ENCODE measurements at places on chromosomes 16 and 17.

GRCh38 chr17:42249681-42250446 is 26.3 kb downstream of the STAT5B start:
- DNase-seq = no peak

- DNase-seq = no peak
Measured at GRCh38 chr17:61144617-61145564, 254.8 kb upstream of the TBX2 start.

- no peak for DNase-seq
Measured at GRCh38 chr17:2784864-2785263, 11.4 kb upstream of the RAP1GAP2 start.

DNA sequence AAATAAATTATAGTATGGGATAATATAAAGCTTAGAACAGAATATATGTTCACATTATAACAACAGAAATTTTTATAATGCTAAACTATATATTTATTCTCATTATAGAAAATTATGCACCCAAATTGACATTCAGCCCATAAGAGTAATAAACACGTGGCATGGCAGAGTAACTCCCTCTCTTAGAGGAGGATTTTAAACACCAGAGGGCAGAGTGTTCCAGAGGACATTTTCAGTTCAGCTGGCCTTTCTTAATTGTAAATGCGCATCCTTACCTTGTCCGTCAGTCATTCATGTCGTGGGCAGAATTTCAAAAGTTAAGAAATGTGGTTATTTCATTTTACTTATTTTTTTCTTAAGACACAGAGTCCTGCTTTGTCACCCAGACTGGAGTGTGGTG is 147.1 kb downstream of the TANC2 start:
- no peak for DNase-seq

- DNase-seq = no peak
Measured at GRCh38 chr17:48497103-48497502, 33.7 kb downstream of the HOXB1 start.

GRCh38 chr16:57822856-57823255 is 20.6 kb upstream of the KIFC3 start:
- no peak for DNase-seq

GRCh38 chr17:61878984-61879612 is 15.8 kb upstream of the BRIP1 start:
- no peak for DNase-seq

DNA sequence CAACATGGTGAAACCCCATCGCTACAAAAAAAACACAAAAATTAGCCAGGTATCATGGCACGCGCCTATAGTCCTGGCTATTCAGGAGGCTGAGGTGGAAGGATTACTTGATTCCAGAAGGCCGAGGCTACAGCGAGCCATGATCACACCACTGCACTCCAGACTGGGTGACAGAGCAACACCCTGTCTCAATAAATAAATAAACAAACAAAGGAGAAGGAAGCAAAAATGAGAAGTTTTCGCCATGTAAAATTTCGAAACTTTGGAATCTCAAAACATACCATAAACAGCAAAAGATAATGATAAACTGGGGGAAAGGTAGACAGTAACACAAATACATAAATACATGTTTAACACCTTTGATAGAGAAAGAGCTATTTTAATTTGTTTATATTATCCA is 130.9 kb downstream of the ZFHX3 start:
- no peak for DNase-seq

DNA sequence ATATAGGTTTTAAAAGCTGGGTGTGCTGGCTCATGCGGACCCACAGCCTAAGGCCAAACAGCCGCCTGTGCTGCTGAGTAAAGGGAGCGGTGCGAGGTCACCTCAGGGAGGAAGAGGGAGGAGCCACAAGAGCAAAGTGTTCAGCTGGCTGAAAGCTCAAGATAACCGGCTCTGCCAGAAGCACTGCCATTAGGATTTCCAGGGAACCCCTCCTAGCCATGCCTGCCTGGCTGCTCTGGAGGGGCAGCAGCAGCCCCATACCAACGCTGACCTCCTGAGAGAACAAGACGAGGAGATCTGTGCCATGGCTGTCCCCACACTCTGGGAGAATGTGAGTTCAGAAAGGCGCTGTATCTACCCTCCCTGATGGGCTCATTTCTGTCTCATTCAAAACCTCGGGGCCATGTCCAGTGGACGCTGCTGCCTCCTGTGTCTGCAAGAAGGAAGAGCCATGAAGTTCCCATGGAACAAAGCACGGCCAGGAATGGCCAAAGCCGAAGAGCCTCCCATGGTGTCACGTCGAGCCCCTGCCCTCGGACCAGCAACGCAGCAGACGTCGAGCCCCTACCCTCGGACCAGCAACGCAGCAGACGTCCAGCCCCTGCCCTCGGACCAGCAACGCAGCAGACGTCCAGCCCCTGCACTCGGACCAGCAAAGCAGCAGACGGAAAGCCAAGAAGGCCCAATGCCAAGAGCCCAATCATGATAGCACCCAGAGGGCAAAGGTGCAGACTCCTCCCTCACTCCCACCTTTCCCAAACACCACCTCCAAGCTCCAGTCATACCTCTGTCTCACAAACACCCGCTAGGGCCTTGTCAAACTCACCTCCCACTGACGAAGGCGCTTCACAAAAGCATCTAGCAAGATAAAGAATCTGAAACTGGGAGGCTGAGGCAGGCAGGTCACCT is 107.0 kb downstream of the ANKRD11 start:
- DNase-seq = no peak

DNA sequence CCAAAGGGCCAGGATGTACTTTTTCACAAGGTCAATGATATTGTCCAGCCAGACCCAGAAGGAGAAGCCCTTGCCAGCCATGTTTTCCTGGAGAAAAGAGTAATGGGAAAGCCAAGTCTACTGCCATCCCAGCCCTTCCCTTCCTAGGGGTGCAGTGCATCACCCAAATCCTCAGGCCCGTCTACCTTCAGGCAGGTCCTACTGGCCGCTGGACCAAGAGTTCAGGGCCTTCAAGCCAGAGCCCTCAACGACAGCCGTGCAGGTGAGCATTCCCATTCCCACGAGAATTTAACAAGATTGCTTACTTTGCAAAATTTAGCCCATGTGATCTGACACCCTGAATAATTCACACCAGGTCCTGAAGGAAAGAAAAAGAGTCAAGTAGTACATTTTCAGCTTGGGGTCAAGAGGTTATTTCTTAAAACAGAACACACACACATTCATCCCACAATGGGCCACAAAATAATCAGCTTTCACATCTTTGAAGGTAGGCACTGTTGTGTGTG is 35.0 kb downstream of the STAT5A start:
- no peak for DNase-seq

- no peak for DNase-seq
Measured at GRCh38 chr17:4248504-4249277, 15.1 kb downstream of the ANKFY1 start.

GRCh38 chr16:5590416-5590815 is 492.8 kb upstream of the EEF2KMT start:
- no peak for DNase-seq

DNA sequence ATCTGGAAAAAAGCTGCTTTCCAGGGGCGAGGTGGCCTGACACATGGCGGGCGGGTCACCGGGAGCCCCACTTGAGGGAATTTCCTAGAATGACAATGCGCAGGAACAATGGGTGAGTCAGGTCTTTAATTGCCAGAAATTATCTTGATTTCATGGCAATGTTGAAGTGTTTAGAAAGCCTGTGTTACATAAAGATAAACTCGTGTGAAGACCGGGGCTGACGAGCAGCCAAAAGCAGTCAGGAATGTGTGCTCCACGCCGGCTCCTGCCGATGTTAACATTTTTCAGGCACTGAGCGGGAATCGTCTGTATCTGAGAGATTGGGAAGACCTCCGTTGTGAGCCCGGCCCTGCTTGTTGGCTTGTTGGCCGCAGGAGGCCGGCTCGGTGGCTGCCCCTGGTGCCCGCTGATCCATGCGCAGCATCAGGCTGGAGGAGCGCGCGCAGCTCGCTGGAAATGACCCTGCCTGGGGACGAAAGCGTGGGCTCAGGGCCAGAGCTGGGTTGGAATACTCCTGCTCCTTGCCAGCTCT is 353.1 kb downstream of the FOXL1 start:
- DNase-seq = no peak

DNA sequence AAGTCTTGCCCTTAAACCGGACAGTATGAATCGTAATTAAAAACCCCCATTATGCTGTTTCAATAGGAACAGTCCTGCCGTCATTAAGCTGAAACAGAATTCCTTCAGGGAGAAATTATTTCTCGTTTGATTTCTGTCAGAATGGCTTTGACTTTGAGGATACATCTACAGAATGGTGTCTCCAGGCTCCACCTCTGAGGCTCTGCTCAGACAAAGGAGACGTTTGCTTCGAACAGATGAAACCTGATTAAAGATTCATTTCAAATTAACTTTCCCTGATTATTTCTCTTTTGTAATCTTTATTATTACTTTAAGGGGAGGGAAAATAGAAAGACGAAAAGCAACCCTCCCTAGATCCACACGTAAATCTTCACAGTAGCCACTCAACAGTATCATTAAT is 106.9 kb downstream of the TMEM114 start:
- no peak for DNase-seq

DNA sequence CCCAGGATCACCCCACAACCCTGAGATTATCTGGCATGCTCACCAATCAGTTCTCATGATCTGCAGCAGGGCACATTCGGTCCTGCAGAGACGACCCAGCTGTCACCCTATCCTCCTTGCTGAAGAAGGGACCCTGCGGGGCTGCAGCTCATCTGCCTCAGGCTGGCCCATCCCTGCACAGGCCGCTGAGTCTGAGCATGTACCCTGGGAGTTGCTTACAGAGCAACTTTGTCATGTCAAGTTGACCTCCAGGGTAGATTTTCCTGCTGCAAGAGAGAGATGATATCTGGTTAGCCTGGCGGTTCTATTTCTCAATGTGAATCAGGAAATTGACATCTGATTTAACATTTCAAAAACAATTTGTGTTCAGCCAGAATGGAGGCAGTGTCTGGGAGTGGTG is 36.0 kb upstream of the ADCY9 start:
- DNase-seq = no peak

DNA sequence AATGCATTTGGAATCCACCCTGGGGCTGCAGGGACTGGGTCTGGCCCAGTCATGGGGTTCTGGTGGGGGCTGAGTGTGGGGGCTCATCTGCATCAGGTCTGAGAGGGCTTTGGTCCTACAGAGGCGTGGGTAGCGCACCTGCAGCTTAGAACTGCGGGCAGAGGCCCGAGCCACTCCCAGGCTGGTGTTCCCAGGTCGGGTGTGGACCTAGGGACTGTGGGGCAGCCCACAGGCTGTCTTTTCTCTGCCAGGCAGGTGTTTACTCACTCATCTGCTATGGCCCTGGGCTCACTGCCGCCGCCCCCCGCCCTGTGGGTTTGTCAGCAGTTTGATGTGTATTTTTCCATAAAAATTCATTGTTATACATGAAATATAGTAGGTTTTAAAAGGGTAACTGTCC is 27.0 kb upstream of the DOC2B start:
- no peak for DNase-seq

DNA sequence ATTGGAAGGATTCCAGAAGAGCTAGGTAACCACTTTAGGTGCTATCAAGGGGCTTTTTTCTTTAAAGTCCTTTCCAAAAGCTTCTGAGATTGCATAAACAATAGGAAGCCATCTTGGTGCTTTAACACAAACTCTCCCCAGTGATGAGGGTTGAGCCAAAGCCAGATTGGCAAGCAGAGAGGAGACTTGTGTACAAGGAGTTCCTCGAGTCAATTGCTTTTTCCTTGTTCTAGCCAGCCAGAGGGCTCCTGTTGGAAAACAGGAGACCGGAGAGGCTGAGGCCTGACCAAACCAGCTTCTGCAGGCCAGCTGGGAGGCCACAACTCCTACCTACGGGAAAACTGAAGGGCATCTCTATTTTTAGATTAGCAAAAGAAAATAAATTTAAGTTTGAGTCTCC is 46.5 kb downstream of the MAPT start:
- no peak for DNase-seq

GRCh38 chr17:83090444-83091256 is 11.2 kb downstream of the METRNL start:
- no peak for DNase-seq

DNA sequence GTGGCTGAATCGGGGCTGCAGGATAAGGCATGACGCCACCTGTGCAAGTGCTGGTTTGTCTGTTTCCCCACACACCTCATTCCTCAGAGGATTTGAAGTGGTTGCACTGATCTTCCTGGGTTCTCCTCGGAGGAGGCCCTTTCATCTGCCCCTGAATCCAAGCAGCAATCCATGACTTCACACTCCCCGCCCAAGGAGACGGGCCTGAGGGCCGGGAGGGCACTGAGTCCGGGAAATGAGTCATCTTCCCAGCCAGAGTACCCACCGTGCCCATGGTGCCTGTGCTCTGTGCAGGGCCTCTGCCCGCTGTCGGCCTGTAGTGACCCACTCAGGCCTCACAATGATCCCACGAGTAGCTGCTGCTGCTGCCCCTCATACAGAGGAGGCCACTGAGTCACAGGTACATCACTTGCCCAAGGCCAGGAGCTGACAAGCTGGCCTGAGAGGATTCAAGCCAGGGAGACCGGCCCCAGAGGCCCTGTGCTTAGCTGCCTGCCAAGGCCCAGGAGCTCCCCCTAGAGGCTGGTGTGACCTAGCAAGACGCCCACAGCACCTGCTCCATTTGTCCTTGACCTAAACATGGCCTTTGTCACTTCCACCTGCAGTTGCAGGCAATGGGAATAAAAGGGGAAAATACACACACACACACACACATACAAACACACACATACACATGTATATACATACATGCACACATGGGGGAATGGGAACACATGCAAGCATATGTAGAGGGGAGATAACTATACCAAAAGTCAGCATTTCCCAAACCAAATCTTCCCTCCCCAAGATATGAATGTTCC is 240.0 kb downstream of the C16orf95 start:
- no peak for DNase-seq

GRCh38 chr17:15261258-15261801 is 3.8 kb downstream of the PMP22 start:
- DNase-seq = no peak

DNA sequence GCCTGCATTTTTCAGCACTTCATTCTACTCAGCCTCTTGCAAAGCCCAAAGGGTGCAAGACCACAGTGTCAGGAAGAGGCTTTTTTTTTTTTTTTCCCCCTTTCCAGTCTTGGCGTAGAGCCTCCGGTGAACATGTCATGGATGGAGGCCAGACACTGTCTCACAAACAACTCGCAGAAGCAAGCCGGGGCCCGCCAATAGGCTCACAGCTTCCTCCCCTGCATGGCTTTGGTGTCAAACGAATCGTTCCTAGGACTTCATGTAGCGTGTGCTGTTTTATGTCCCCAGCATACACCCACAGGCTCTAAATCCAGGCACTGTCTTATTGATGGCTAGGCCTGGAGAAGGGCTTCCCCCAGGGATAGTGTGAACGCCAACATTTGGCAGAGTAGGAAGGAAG is 457.7 kb upstream of the MAF start:
- no peak for DNase-seq

DNA sequence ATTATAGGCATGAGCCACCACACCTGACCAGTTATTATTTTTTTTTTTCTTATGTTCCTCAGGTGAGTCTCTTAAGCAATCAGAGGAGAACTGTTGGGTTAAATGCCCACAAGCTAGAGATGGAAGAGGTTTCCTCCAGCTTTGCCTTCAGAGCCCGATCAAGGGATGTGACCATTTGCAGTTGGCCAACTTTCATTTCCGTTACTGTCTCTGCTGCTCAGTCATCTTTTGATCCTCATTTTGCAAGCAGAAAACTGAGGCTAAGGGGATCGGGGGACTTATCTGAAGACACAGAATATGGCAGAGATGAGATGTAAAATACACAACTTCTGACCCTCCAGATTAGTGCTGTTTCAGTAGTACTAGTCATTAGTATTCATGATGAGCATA is 188.8 kb downstream of the RAB11FIP4 start:
- DNase-seq = no peak

- no peak for DNase-seq
Measured at GRCh38 chr17:1298606-1299005, 19.1 kb downstream of the TRARG1 start.

- DNase-seq = no peak
Measured at GRCh38 chr16:85422196-85422631, 190.9 kb upstream of the GSE1 start.

All from activated CD4-positive, CD25-positive, alpha-beta regulatory T cell treated with anti-CD3 and anti-CD28 coated beads, Interleukin-2, amount 50 U/mL, for 16 hours (primary cell).